ENCODE measurements at places on chromosomes 1 and 21. TPM values are rescaled to one million over a fixed set of nuclear protein-coding genes. Genes with fewer than 3 reads are reported as not detected.

The VANGL2 gene
- total RNA-seq = 14.5 TPM

The KLHDC9 gene
- 1.6 TPM for total RNA-seq

The RHD gene
- not detected for total RNA-seq

The IRF6 gene
- 0.95 TPM for total RNA-seq

The HNRNPR gene
- 132 TPM for total RNA-seq

The LCE2C gene
- not detected for total RNA-seq
